ENCODE measurements at places on chromosomes 2 and 18.

DNA sequence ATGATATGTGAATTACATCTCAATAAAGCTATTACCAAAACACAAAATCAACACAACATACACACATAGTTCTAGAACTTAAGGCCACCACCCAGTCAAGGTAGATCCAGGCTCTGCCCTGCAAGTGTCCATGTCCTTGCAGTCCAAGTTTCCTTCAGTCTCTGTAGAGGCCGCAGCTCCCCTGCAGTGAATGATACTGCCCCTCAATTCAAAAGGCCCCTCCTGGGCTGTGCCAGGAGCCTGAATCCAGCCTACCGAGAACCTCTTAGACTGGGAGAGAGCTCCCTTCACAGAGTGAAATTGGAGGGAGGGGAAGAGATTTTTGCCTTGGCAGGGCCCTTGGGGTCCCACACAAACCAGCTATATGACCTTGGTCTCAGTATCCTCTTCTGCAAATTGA, 42.5 kb upstream of the ATP6V1B1 start:
- no peak for DNase-seq

GRCh38 chr2:11011359-11011758, 99.6 kb downstream of the KCNF1 start:
- DNase-seq = no peak

GRCh38 chr2:179181002-179181401, 83.6 kb downstream of the SESTD1 start:
- DNase-seq = no peak

- DNase-seq = no peak
Observed at GRCh38 chr2:133802409-133803039, 234.3 kb upstream of the NCKAP5 start.

DNA sequence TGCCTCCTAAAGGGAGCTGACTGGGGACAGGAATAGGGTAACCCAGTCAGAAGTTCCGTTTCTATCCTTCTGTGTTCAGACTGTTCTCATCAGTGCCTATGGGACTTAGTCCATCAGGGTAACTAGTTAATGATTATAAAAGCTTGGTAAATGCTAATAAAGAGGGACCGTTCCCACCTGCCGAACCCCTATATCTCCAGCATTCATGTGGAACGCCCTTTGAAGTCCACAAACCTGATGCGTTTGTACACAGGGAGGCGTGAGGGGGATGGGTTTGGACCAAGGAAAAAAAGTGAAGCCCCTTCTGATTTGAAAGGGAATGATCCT, 112.9 kb downstream of the CDK15 start:
- no peak for DNase-seq

DNA sequence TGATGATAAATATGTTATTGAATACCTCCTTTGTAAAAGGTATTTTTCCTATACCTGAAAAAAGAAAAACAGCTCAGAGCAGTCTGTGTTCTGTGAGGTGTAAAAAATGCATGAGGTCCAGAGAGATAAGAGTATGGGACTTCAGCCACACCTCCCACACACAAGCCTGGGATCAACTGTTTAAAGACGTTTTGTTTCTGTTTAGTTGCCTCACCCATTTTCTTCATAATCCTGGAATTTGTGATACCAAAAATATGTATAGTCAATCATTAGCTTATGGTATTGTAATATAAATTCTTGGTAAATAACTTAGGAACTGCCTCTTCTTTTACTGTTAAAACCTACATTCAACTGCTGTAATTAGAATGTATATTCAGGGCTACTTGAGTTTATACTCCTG, 1322.9 kb upstream of the TMEFF2 start:
- no peak for DNase-seq

- DNase-seq = peak; percentile 54
Observed at GRCh38 chr2:41932241-41933045, 115.4 kb upstream of the PKDCC start.

DNA sequence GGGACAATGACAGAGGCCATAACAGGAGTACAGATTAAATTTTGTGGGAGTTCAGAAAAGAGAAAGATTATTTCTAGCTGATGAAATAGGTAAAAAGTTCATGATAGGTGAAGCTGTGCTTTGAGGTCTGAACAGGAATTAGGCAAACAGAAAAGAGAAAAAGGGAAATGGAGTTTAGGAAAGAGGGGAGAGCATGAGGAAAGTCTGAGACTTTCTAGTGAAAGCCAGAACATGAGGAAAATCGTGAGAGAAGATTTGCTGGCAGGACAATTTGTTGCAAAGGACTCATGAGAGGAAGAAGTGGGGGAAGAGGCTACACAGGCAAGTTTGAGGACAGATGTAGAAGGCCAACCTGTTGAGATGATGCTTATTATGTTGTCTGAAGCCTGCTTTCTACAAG, 6.3 kb upstream of the CHN1 start:
- DNase-seq = no peak

DNA sequence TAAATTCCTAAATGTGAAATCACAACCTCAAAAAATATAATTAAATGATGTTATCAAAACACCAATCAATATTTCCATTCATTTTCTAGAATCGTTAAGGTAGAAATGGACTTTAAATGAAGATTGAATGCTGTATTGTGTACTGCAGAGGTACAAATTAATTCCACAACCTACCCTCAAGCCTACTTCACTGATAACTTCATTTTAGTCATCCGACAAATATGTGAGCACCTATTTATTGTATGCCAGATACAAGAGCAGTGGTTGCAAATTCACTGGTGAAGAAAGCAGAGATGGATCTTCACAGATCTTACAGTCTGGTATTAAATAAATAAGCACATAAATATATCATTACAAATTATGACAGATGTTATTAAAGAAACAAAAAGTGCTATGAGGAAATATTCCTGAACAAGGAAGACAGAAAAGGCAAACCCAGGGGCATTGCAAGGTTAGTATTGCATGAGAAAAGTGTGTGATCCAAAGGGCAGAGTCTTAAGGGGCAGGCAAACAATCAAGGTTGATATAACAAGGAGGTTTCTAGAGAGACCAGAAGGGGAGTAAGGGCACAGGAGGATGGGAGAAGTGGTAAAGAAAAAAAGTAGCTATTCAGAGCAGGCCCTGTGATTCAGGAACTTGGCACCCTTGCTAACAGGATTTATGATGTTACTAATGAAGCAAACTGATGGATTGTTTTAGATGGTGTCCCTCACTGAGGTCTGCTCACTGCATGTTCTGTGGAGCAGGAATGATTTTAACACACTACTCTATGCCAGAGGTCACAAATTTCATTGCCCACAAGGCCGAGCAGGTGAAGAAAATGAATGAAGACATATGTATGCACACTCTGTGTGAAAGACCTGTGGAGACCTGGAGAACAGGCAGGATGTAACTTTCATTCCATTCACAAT, 128.0 kb upstream of the CCDC150 start:
- DNase-seq = peak; percentile 44

DNA sequence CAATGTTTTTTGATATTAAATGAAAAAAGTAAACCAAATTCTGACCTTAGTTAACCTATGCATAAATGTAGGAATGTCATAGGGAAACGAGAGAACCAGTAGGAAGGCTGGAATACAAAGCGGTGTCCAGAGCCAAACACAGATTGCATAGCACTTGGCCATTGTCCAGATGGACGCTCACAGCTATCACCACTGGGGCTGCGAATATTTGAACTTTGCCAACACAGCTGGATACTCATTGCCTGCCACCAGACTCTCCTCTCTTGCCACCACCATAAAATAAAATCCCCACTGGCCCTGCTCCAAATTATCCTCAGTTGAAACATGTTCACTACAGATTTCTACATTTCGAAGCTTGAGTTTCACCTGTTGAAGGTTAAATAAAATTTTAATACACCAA, 159.3 kb upstream of the GULP1 start:
- DNase-seq = peak; percentile 7

DNA sequence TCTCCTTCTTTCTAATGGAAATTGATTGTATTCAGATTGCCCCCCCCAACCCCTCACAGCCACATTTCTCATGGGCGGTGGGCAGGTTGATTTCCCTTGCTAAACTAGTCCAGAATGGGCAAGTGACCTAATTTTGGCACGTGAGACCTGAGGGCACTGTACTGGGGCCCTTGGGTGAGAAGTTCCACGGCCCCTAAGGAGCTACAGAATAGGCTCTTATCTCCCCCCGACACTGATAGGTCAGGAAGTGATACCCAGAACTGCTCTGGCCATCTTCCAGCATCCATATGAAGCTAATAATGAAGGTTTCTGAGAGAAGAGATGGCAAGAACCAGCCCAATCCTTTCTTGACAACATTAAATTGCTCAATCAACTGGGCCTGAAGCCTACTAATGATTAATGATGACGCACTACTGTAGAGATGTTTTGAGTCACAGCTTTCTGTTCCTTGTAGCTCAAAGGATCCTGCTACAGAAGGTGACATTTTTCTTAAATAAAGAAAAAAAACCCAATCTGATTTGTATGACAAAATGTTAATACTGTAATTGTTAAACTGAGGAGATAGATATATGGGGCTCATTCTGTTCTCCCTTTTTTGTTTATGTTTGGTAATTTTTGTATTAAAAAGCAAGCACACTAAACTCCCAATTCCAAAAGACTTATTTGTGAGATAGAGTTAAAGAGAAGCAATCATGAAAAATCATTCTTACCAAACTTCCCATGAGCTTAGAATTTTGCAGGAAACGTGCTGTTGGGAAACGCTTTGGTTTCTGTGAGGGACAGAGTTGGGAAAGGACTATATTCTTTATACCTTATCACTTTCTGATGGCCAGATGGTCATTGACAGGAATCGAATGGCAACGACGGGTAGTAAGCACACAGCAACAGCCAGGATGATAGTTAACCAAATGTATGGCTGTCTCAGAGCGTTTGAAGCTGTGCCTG, 28.2 kb upstream of the NARS1 start:
- peak; percentile 82 for DNase-seq

DNA sequence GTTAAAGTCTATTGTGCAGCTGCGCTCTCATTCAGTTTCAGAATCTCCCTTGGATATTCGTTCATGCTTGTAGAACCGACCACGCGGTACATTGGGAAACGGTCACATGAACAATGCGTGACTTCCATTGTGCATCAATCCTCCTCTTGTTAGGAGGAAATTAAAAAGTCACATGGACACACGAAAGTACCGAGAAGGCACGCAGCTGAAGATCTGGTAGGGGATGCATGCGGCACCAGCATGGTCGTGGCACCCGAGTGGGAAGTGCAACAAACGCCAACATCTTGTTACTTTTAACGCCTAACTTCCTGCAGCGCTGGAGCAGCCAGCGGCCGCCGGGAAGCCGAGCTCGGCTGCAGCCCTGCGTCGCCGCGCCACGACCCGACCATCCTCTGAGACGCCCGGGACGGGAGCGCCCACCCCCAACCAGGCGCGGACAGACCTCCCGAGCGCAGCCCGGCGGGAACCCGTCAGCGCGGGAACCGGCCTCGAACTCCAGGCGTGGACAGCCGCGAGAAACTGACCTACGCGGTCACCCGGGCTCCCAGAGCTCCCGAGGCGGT, 412 bp downstream of the OSBPL1A start:
- DNase-seq = peak; percentile 74

DNA sequence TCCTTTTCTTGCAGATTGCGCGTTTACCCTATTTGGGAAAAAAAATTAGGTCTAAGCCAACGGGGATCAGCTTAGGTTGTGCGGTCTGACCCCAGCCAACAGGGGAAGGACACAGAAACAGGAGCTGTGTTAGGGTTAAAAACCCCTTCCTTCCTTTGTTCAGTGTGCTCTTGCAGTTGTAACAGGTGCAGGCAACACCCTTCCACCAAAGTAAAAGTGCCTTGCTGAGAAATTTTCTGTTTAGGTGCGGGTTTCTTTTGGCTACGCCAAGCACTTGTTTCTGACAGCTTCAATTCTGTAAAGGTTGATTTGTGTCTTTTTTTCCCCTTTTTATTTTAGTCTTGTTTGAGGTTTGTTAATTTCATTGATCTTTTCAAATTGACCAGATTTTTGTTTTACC, 92.5 kb downstream of the PTPN4 start:
- DNase-seq = no peak

GRCh38 chr2:25822190-25823117, 55.8 kb downstream of the ASXL2 start:
- no peak for DNase-seq

All from EH (cell line).